ENCODE measurements at places on chromosomes 6 and 20.

DNA sequence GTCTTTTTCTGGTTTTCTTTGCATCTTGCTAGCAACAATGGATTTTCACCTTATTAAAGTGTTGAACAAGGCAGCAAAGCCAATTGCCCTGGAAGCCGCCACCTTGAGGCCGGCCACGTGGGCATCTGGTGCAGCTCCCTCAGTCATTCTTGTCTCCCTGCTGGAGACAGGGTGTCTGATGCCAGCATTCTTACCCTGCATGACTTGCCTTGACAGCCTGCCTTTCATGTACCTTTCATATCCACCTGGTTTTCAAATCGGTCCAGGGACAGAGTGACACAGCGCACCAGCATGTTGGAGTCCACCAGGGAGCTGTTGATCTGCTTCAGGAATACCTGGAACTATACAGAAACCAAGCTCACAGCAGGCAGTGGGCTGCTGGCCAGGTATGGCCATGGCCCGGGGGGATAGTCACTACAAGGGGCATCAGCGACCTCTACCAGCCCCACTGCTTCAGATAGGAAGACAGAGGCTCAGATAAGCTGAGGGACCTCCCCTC lies 49.8 kb downstream of the MYH7B start:
- DNase-seq, result no peak

DNA sequence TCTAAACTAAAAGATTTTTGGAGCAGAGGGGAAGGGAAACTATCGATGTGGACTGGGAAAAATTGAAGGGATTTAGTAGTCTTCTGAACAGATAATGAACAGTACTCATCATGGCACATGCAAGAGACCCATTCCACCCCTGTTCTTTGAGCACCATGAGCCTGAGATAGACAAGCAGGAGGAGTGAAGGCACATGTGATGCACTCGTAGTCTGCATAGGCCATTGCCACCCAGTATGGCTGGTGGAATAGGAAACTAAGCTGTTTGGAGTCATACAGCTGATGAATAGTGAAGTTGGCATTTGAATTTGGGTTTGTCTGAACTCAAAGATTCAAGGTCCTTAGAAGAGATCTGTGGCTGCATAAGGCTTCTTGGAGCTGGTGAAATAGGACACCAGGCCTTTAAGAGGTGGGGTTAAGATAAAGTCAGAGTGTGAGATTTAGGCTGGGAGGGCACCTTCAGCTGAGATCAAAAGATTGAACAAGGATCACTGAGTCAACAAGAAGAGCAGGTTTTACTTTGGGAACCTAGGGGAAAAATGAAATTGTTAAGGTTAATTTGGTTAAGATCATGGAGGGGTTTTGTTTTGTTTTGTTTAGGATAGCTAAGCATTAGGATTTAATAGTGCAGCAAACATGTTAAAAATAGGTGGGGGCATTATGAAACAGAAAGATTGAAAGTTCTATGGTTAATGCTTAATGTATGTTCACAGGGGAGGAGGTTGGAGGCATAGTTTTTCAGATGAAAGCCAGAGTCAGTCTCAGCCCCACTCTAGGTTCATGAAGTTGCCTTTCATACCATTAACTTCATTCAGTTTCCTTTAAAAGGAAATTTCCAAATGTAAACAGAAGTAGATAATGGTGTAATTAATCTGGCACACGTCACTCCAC lies 148.8 kb downstream of the ARID1B start:
- DNase-seq, result no peak

- DNase-seq, result no peak
Observed at GRCh38 chr6:161195386-161195785, 78.5 kb downstream of the AGPAT4 start.

DNA sequence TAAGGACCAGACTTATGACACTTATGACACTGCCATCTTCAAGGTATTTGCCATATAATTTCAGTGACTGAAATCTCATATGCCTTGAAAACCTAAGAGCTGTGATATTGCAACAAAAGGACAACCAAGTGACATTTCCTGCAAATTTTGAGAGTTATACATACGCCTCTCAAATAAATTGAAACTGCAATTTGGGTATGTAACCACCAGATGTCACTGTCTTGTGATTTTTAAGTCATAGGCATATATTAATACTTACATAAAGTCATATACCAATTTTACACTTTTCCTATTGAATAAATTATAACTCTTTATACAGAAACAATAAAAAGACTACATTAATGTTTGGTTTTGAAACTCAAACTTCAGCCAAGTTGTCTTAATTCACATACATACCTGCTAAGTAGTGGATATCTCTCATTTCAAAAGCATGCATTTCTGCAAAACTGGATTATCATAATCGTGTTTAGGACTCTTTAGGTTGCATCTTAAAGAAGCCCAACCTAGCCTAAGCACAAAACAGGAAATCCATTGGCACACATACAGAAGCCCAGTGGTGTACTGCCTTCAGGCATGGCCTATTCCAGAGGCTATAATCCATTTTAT lies 180.2 kb downstream of the PACRG start:
- no peak for DNase-seq

All from activated CD4-positive, alpha-beta T cell treated with anti-CD3 and anti-CD28 coated beads, Interleukin-2, amount 50 U/mL, for 48 hours (primary cell).